ENCODE measurements at places on chromosomes 7 and 10.

GRCh38 chr7:139972029-139972428 is 90.7 kb downstream of the PARP12 start:
- DNase-seq, result no peak

DNA sequence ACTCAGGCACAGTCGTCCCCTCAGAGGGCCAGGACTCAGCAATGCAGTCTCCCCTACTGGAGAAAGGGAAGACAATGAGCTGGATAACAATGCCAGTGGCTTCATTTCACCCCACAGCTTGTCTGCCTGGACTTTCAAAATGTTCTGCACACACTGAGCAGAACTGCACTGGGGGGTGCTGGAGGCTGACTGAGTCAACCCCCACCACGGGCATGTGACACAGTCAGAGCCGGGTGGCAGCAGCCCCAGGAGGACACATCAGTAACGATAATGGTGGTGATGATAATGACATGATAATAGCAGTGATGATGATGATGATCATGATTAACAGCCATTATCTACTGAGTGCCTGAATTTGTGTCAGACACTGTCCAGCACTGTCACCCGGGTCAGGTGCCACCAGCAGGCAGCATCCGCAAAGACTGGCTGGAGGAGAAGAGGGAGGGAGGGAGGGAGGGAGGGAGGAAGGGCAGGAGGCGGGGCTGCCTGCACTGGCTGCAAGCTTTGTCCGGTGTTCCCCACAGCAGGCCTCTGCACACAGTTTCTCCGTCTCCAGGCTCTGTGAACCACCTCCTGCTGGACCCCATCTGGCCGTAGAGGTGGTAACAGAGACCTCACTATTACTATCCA is 67.4 kb downstream of the PLXNA4 start:
- no peak for DNase-seq

DNA sequence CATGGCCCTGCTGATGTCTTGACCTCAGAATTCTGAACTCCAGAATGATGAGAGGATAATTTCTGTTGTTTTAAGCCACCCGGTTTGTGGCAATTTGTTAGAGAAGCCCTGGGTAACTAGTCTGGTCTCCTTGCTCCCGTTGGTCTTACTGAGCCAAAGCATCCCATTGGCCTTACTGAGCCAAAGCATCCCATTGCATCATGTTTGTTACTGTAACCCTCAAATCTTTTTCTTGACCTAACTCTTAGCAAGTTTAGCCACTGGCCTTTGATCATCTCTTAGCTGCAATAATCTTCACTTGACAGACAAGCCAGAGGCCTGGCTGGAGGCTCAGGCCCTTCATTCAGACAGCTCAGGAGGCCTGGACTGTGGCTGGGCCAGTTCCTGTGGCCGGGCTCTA is 21.8 kb downstream of the TBXAS1 start:
- DNase-seq, result no peak

- no peak for DNase-seq
These were observed 42.4 kb upstream of the GPR22 start for GRCh38 chr7:107427462-107427861.

- DNase-seq, result no peak
These were observed 75.1 kb downstream of the PDE1C start for GRCh38 chr7:31995134-31995533.

DNA sequence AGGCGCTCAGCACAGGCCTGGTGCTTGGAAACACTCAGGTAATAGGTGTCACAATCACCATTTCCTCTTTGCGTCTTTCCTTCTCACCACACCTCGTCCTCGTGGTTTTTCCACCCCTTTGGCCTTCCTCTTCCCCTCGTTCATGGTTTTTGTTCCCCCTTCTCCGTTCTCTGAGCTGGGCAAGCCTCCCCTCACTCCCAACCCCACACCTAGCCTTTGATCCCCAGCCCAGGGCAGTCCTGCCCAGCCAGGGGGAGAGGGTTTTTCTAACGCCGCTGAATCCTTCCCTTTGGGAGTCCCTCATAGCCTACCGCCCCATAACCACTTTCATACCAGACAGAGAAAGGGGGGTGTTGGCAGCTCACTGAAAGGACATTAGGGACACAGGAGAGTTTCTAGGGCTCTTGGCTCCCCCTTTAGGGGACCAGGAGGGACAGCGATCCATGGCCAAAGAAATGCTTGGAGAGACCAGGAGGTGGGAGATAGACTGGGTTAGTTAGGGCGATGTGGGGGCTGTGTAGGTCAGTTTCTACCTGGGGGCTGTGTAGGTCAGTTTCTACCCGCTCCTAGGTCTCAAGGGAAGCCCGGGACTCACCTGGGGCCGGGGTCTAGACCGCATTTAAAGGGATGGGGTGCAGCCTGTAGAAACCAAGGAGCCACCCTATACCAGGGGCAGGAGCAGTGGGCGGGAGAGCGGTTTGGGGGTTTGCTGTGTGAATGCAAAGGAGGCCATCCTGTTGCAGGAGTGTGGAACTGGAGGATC is 1.4 kb downstream of the EPHB4 start:
- peak; percentile 10 for DNase-seq

- no peak for DNase-seq
These were observed 57.3 kb upstream of the CAMK2B start for GRCh38 chr7:44382459-44383265.

- no peak for DNase-seq
These were observed 585.8 kb downstream of the GLRX3 start for GRCh38 chr10:130721971-130722370.

GRCh38 chr7:25624051-25624450 is 395.8 kb upstream of the NPVF start:
- no peak for DNase-seq

DNA sequence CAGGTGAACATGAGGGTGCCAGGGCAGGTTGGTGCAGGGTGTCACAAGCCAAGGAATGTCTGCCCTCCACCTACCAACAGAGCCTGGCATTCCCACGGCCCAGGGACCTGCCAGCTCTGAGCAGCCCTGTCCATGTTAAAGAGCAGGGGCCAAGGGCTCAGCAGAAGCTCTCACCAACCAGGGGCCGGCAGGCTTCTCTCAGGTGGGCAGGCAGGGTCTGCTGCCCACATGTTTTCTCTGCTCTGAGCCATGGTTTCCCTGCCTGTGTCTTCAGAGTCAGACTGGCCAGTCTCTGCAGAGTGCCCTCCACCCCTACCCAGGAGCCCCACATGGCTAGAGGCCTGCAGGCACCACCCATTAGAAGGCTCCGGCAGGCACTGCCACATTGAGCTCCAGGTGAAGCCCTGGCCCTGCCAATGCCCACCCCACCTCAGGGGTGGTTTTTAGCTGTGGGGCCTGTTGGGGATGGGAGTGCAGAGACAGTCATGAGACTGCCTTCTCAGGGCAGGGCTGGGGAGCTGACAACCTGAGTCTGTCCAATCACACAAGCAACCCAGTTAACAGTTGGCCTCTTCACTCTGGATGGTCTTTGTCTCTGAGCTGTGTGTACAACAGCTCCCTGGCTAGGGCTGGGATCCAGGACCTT is 135.9 kb downstream of the ARHGAP22 start:
- DNase-seq, result no peak

- DNase-seq, result no peak
These were observed 222.3 kb downstream of the PLXNA4 start for GRCh38 chr7:132353936-132354335.

All from amniotic stem cell (primary cell).